Stimulated activated naive CD8-positive, alpha-beta T cell treated with anti-CD3 and anti-CD28 coated beads, Interleukin-15, amount 100 ng/mL, for 72 hours (primary cell): ENCODE measurements at places on chromosomes 7 and 10.

- DNase-seq = peak; percentile 14
Measured at GRCh38 chr10:112532189-112532588, 85.2 kb downstream of the VTI1A start.

DNA sequence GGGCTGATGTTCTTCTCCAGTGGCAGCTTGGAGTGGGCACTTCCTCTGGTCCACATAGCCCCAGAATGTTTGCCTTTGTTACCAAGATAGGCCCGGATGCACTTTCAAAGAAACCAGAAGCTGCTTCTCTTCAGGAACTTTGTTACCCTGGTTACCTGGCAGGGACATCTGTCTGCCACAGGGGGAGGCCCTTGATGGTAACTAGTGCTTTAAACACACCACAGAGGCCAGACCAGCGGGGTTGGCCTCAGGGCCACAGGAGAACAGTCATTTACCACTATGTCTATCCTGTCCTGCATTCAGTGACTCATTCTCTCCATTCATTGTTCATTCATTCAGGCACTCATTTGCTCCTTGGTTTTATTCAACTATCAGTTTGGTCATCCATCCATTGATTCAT, 11.9 kb upstream of the PLEKHA1 start:
- DNase-seq = no peak

- no peak for DNase-seq
Measured at GRCh38 chr10:98047009-98047741, 16.8 kb upstream of the CRTAC1 start.

DNA sequence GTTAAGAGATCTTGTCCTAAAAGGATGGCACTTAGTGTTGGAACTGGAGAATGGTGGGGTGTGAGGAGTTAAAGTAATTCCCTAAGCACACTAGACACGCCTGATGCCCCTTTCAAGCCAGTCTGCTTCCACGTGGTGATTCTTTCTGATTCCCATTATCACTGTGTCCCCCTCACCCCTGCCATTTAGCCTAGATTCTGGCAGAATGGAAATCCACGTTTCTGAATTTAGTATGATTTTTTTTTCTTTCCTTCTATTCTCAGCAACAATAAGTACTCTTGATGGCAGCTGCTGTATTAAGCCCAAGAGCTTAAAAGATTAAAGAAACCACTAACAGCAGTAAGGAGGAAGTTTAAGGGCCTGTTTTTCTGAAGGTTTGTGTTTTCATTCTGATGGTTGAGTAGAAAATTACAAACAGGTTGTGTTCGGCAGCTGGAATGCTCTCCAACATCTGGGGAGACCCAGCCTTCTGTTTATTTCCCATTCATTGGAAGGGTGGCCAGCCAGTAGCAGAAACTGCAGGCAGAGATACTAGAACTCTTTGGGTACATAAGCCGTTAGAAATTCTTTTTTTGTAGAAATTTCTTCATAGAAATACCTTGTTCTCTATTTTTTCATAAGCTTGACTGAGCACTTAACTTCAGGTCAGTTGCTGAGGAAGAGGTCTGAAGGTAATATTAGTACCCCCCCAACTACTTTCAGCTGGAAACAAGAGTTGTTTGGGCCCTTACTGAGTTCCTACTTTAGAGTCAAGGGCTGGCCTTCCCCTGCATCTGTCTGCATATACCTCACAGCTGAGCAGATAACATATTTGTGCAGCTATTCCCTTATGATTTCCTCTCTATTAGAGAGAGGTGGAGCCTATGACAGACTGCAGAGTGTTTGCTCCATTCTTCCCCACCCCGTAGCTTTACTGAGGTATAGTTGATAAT, 355.1 kb downstream of the AUTS2 start:
- no peak for DNase-seq

DNA sequence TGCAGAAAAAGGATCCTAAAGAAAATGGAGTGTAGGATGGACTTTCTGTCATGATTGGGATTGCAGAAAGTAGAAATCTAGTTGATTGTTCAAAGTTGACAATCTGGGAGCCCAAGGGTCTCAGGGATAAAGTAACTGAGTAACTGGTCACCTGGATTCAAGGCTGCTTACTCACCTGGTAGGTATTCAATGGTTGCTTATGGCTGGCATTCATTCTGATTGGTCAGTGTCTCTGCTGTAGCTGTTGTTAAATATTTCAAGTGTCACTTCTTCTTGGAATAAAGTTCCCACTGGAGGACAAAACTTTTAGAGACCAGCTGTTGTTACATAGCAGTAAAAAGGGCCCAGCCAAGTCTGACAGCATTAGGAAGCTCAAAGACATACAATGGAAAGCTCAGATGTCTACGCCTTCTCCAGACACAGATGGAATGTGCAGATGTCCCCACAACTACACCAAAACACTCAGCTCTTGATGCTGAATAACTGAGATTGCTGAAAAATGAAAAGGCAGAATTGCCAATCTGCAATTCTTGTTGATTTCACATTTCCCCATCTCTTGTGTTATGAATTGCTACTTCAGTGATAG, 106.9 kb downstream of the ZNF467 start:
- DNase-seq = no peak

DNA sequence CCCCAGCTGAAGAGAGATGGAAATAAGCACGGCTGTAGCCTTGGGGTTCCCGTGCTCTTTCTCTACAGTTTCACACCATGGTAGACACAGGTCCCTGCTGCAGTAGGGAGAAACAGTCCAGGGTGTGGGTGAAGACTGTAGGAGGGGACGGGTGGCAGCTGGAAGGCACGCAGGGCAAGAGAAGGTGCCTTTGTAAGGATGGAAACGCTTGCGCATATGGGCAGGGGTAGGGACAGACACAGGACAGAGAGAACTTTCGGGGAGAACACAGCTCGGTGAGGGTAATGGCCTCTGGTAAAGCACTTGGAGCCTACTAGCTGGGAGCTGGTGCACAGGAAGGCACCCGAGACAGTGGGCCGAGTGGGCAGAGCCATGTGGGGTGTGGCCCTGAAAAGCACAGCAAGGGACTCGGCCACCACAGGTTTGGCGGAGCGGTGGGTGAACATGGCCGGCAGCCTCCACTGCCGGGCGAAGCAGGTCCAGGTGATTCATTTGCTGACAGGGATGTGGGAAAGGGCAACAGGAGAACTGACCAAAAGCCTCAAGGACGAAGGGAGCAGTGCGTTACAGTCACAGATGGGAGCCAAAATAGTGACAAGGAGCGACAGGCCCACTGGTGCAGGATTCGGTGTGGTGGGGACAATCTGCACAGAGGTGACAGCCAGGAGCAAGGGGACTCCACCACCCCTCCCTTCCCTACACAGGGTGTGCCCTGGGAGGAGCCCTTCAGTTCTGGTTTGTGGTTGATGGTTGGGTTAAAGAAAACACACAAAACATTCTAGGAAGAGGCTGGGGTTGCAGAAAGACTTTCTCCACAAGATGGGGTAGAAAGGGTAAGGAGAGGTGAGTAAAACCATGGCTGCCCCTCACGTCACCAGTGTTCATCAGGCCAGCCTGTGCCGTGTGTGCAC, 97.1 kb downstream of the VOPP1 start:
- no peak for DNase-seq

DNA sequence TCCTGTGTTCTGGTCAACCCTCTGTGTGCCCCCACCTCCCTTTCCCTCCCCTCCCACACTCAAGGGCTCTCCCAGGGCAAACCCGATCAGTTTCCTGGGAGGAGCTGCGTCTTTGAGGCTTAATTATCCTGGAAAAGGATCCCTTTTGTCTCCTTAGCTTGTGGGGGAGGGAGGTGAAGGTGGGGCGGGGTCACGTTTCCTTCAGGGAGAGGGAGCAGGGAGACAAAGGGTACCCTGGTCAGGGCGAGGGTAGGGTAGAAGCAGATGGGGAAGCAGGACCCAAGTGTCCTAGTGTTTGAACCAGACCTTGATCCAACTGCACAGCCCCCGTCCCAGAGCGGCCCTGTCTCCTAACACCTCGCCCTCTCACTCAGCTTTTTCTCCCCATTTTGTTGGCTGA, 90.1 kb downstream of the HIF1AN start:
- no peak for DNase-seq

GRCh38 chr7:13050703-13051102, 363.3 kb downstream of the ARL4A start:
- no peak for DNase-seq
